Cerebellar nuclear complex (tissue), 1 donor: ENCODE measurements at places on chromosomes 4 and X.

DNA sequence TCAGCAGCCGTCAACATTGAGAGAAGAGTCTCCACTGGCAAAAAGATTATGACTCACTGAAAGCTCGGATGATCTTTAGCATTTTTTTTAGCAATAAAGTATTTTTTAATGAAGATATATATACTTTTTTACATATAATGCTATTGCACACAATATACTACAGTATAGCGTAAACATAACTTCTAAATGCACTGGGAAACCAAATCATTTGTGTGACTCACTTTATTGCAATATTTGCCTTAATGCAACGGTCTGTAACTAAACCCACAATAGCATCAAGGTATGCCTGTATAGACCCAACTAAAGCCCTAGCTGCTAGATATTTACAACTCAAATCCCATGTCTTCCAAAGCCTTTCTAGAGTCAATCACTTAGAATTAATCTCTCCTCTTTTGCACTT, 52.3 kb upstream of the EDNRA start:
- DNase-seq: no peak

DNA sequence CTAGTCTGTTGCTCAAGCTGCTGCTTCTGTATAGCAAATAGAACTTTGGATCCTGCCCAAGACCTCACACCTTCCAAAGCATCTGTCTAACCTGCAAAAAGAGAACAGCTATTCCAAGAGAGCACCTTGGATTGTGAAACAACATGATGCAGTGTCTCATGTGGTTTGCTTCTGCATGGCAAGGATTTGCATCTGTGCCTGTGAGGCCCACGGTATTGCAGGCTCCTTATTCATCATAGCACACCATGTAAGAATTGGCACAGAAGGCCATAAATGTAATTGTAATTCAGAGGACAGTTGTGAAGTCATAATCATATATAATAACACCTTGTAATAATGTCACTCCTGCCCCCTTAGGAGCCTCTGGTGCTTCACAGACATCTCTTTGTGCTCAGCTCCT, 147.1 kb downstream of the ZNF674 start:
- DNase-seq: no peak

GRCh38 chr4:2671267-2671895, 84.8 kb downstream of the TNIP2 start:
- no peak for DNase-seq

DNA sequence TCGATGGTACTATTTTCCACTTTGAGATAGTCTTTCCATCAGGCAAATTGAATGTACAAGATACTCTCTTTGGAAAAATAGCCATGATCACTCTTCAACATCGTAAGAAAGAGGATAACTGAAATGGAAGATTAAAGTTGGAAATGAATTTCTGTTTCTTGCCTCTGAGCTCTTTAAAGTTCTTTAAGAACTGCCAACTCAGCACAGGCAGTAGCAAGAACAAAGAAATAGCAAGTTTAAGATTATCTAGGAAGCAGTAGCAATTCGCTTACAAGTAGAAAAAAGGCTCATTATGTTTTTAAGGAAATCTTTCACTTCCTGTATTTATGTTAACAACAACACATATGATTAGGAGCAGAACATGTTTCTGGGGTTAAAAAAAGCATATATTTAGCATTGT, 127.6 kb downstream of the CDS1 start:
- no peak for DNase-seq

DNA sequence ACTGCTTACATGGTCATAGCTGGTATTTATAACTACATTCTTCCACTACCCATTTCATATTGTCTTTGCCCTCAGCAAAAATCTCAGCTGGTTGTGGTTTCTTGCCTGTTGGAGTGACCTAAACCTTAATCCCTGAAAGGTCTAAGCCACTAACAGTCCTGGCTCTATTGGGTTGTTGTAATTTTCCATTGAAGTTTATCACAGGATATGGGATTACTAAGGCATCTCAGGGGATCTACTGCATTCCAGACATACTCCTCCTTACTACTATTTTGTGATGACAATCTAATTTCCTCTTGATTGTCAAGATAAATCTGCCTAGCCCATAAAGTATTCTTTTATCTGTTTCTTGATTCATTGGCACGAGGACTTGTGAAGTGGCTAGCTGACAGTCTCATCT, 6.2 kb upstream of the OSTC start:
- no peak for DNase-seq

DNA sequence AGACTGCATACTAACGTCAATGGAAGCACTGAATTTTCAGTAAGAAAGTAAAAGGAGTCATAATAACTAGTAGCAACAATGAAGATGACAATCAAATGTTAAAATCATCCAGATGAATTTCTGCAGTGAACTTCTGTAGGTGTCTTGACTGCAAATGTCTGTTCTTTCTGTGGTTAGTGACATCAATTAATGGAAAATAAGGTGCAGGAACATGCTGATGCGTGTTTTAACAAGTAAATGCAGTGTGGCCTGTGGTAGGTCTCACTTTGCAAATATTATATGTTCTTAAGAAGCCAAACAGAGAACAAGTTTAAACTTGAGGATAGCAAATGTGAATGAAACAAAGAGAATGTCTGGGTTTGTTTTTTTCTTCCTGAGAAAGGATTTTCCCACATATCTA, 2.6 kb upstream of the DTHD1 start:
- DNase-seq: no peak

DNA sequence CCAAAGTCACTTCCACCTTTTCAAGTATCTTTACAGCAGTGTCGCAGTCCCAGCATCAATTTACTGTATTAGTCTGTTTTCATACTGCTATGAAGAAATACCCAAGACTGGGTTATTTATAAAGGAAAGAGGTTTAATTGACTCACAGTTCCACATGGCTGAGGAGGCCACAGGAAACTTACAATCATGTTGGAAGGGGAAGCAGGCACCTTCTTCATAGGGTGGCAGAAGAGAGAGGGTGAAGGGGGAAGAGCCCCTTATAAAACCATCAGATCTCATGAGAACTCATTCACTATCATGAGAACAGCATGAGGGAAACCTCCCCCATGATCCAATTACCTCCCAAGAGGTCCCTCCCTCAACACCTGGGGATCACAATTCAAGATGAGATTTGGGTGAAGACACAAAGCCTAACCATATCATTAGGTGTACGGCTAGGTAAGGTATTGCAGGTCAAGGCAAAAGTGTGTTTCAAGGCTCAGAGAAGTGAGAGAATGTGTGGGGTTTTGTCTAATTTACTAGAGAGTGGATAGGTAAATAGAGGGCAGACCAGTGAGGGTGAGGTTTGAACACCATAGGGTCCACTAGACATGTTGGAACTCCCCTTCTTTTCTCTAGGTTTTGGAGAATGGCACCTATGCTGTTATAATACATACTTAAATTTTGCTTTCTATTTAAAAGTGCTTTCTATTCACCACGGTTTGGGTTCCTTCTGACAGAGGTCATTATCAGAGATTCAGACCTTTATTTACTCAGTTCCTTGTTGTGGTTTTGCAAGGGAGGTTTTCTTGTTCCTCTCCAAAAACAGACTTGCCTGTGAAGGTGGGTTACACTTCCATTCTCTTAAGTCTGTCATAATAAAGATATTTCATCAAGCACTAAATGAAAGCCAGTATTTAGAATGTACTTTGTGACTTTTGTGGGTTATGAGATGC, 186.6 kb downstream of the CPEB2 start:
- DNase-seq: no peak

GRCh38 chrX:97224148-97224547, 340.4 kb downstream of the RPA4 start:
- DNase-seq: no peak

DNA sequence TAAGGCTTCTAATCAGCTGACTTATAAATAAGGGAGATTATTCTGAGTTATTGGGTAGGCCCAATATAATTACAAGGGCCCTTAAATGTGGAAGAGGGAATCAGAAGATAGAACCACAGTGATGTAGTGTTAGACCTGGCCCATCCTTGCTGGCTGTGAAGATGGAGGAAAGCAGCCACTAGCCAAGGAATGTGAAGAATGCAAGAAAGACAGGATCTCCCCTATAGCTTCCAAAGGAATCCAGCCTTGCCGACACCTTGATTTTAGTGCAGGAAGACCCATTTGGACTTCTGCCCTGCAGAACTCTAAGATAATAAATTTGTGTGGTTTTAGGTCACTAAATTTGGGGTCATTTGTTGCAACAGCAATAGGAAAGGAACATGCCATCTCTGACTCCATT, 150.6 kb downstream of the SPATA18 start:
- DNase-seq: no peak

- no peak for DNase-seq
Measured at GRCh38 chr4:39047681-39048080, 14.4 kb upstream of the KLHL5 start.

- no peak for DNase-seq
Measured at GRCh38 chr4:112251019-112251643, 19.5 kb downstream of the AP1AR start.

GRCh38 chr4:54187148-54187547, 41.9 kb upstream of the PDGFRA start:
- no peak for DNase-seq

DNA sequence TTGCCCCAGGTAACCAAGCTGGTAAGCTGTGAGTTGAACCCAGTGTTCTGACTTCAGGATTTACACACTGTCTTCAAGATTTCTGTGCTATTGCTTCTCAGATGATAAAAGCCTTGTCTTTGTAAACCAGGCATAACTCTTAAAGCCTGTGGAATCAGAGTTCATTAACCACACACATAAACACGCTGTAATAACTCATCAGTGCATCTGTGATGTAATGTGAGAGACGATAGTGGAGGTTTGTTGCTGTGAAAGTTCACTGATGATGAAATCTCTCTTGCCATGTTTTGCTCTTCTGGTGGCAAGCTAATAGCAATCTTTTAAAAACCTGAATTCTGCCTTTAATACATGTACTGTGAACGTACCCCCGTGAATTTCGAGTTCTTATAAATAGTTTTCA, 41.5 kb downstream of the CLCN4 start:
- no peak for DNase-seq

DNA sequence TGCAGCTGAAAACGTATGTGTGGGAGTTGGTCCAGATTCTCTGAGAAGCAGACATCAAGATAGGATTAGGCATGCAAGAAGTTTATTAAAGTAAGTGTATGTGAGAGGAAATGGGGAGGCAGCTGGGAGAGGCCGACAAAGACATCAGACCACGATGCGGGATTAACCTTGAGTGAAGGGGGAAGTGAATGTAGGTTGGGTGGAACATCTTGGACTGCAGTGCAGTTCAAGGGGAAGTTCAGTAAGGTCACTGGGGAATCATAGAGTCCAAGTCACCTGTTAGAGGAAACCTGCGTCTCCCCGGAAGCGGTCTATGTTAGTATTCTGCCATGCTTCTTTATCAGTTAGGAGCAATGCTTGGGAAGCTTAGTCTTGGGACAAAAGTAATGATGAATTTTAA, 22.0 kb downstream of the CXCL8 start:
- no peak for DNase-seq

- DNase-seq: no peak
Measured at GRCh38 chr4:25667931-25668557, 12.4 kb downstream of the SLC34A2 start.

GRCh38 chr4:67520141-67520540, 25.2 kb downstream of the CENPC start:
- no peak for DNase-seq

DNA sequence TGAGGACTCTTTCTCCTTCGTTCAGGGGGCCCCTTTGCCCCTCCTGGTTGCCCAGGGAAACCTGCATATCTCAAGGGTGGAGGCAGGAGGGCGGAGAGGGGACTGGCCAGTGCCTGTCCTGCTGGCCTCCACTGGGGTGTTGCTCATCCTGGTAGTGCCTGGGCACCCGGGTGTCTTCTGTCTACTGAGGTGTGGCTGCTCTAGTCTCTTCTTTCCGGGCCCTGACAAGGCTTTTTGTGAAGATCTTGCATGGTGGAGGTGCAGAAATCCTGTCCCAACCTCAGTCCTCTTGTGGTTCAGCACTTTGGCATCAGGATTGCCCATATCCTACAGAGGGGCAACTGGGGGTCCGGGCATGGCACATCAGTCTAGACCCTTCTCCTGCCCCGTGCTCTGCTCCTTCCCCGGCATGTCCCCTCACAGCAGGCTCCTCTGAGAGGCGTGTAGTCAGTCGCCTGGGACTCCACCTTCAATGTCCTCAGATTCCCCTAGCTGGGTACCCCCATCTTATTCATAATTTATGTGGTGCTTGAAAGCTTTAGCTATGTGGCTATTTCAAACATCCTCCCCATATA, 1.9 kb downstream of the CCDC110 start:
- DNase-seq: no peak

GRCh38 chr4:1090465-1091440, 22.6 kb downstream of the RNF212 start:
- DNase-seq: no peak

DNA sequence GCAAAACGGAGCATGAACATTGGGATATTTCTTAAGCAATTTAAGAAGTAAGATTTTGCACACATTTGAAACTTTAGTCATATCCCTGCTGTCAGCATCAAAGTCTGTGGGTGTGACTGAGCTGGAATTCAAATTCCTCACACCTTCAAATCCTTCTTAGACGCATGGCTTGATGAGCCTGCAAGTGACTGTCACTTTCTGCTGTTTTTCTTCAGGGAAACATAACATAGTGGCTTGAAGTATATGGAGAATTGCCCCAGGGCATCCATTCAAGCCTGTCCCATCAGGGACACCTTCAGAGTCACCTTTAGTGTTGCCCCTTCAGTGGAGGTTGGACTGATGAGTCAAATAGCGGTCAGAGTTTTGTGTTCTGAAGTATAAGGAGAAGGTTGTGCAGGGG, 17.4 kb downstream of the FHDC1 start:
- no peak for DNase-seq

- no peak for DNase-seq
Measured at GRCh38 chrX:133715715-133716114, 269.7 kb downstream of the GPC3 start.

DNA sequence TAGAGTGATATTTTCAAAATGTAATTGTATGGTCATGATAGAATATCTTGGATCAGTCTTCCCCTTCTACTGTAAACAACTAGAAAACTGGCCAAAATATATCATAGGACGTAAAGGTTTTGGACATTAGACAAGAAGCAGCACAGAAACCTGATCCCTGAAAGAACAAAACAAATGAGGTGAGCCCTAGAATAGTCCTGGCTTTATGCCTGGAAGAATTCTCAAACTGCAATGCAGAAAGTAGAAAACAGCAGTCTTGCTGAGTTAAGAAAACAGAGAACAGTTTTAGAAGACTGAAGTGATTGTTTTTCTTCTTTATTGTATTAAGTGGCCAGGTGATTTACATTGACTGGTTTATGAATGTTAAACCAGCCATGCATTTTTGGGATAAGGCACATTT, 19.5 kb downstream of the NSUN7 start:
- no peak for DNase-seq

GRCh38 chr4:154294652-154295350, 196.8 kb downstream of the DCHS2 start:
- DNase-seq: no peak

- no peak for DNase-seq
Measured at GRCh38 chr4:158209825-158210807, at the start of gene TMEM144. TSS of gene TMEM144 (plus strand) at chr4:158210486. CDS start at chr4:158212668, 2,182 bp downstream.

DNA sequence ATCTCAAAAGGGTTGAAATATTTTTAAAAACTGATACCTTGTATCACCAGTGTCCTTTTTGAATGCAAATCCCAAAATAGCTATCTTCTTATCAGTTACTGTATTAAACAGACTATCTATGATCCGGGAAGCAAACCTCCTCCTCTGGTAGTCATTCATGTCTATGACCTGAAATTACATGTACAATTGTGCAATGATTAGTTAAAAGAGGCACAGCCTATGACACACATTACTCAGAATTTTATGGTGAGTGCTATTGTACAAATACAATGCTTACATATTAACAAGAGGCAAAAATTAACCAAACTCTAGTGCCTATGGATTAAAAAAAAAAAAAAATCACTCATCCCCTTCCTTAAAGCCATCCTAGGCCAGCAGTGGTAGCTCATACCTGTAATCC, 21.7 kb downstream of the UGDH start:
- DNase-seq: no peak
